Cortex of kidney (tissue), 1 donor: ENCODE measurements at places on chromosomes 7 and 10.

DNA sequence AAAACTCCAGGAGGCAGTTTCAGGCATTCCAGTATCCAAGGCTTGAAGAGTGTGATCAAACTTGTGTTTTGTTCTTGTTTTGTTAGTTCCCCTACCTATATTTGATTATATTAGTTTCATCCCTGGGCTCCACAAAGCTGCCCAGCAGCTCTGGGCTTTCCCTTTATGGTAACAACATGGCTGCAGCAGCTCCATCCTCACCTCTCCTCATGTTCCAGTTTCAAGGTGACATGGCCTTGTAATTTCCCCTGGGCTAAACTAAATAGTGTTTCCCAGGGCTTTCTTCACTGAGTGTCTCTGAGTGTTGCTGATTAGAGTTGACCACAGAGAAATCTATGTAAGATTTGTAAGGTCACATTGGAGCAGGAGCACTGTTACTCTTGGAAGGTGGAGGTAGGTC lies 83.4 kb downstream of the MACC1 start:
- DNase-seq: no peak

DNA sequence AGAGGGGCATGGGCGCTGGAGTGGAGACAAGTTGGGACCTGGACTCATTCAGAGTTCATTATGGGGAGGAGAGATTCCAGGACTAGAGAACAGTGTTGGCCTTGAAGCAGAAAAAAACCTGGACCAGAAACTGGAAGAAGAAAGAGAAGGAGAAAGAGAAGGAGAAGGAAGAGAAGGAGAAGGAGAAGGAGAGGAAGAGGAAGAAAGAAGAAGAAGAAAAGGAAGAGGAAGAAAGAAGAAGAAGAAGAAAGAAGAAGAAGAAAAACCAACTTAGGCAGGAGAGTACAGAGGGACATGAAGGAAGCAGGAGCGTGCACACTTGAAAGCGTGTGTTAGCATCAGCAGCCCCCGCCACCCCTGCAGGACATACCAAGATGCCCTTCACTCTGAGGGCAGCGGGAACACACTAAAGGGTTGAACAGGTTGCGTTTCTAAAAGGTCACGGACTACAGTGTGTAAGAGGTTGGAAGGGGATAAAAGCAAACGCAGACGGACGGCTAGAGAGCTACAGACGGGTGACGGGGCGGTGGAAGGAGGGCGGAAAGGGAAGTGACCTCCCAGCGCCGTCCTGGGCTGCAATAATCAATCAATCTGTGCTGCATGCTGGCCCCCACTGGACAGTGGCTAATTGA lies 95.3 kb downstream of the SEC61G start:
- no peak for DNase-seq

GRCh38 chr10:102801496-102801895 lies 35.7 kb downstream of the CYP17A1 start:
- no peak for DNase-seq

GRCh38 chr7:15424468-15424867 lies 137.3 kb downstream of the AGMO start:
- no peak for DNase-seq

GRCh38 chr7:2687881-2688318 lies at the start of gene AMZ1:
Gene AMZ1 (plus strand): TSS chr7:2688202. CDS start chr7:2700452, 12,250 bp downstream.
- DNase-seq: no peak

DNA sequence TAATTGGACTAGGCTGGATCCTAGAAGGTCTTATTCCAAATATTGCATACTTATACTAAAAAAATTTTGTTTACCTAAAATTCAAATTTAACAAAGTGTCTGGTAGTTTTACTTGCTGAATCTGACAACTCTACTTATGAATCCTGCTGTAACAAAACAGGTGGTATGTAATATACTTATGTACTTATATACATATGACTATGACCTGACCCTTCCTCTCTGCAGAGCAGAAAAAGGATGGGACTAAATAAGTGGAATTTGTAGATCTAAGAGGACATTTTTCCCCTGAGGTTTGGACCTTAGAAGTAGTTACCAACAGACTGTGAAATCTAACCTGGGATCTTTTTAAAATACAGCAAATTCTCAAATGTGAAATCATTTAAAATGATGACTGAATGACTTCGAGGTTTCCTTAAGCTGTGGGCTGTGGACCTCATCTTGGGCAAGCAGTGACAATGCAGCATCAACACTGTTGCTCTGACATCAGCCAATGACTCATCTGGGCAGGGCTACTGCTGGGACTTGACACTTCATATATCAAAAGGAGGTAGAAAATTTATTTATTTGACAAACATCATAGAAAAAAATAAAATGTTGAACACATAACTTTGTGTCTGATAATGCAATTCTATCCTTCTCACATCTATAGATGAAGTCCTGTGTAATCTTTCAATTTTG lies 73.6 kb downstream of the RELN start:
- no peak for DNase-seq

DNA sequence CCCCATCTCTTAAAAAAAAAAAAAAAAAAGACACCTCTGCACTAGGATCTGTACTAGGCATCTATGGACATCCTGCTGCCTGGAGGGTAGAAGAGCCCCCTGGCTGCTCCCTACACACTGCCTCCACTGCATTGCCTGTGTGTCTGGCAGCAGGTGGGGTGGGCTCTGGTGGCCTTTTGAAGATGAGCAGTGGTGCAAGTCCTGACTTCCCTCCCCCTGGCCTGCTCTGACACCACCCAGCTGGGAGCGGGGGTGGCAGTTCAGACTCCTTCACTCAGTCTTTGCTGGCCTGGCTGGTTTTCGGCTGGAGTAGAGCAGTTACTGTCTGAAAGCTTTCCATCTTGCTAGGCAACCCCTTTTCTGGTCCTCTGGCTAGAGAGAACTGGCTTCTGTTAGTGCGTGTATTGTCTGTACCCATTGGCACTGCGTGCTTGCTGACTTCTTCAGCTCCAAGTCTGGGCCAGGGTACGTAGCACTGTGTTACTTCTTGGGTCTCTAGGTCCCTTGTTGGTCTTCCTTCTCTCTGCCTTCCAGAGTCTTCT lies 17.6 kb downstream of the C10orf62 start:
- DNase-seq: no peak

- no peak for DNase-seq
Measured at GRCh38 chr10:91378061-91378460, 32.1 kb upstream of the HECTD2 start.
